ENCODE measurements at places on chromosomes 6 and 20.

DNA sequence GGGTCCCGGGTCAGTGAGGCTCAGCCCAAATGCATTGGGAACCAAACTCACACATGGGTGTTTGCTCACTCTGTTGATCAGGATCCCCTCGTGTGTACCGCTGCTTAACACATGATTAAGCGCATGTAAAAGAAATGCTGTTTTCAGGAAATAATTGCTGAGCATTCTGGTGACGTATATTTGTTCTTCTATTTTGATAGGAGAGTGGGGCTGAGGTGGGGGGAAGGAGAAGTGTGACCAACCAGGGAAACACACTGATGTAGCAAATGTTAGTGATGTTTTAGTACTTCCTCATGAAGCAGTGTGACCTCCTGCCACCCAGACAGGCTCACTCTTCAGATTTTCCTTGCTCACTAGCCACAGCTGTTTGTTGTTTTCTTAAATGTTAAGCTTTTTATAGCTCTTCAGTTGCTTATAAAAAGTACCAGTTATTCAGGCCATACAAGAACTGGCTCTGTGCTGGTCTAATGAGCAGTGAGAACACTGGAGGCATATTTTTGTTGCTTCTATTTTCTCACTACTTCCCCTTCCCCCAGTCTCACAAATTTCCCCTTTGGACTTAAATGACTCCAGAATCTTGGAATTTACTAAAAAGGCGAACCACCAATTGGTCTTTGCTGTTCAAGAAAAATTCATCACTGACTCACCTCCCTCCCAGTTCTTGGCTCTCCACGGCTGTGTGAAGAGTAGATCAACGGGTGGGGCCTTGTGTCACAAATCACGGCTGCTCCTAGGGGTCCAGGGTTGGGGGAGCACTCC is 79.2 kb upstream of the BACH2 start:
- no peak for DNase-seq

- no peak for DNase-seq
Observed at GRCh38 chr6:118791499-118791898, 102.5 kb upstream of the ASF1A start.

DNA sequence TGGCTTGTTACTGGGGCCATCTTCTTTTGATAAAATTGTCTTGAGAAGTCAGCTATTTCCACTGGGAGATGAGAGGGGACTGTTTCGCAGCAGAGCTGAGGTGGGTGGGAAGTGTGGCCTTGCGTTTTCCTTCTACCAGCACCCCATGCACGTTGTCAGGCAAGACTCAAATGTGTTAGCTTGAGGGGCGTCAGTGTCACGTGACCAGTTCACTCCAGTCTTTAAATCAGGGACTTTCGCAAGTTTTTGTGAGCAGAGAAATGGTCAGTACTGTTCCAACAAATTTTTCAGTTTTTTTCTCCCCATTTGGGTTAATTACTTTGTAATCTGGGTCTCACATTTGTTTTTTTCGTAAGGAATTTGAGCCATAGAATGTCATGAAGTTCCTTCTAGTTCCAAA is 20.7 kb upstream of the ADRM1 start:
- DNase-seq: no peak

- DNase-seq: no peak
Observed at GRCh38 chr6:42468273-42468672, 16.5 kb upstream of the TRERF1 start.

- no peak for DNase-seq
Observed at GRCh38 chr6:125906158-125906998, 50.2 kb upstream of the HINT3 start.

DNA sequence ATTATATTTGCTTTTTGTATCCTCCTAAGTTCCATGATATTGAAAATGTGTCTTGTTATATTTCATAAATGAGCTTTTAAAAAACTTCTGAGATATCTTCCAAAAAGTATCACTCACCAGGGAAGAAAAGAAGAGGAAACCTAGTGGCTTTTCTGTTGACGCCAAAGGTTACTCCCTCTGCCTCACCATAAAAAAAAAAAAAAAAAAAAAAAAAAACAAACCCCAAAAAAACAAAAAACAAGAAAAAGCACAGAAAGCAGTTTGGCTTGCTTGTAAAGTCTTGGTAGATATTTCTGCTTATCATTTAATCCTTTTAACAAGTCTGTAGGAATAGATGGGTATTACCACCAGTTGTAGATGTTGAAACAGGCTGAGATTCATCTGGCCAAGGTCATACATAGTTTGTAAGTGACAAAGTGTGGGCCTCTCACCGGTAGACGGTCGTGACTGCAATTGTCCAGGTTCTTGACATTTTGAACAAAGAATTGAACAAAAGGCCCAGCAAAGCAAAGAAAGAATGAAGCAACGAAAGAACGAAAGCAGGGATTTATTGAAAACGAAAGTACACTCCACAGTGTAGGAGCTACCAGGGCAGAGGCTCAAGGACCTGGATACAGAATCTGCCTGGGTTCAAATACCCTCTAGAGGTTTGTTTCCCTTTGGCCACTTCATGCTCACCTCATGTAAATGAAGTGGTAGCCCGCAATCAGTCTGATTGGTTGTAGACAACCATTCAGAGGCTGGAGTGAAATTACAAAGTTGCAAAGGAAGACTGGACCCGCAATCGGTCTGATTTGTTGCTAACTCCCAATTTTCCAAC is 11.6 kb upstream of the ELOVL5 start:
- DNase-seq: no peak

GRCh38 chr20:20371083-20371482 is 3.2 kb downstream of the INSM1 start:
- DNase-seq: no peak

- no peak for DNase-seq
Observed at GRCh38 chr6:12001004-12001705, 11.0 kb upstream of the HIVEP1 start.

DNA sequence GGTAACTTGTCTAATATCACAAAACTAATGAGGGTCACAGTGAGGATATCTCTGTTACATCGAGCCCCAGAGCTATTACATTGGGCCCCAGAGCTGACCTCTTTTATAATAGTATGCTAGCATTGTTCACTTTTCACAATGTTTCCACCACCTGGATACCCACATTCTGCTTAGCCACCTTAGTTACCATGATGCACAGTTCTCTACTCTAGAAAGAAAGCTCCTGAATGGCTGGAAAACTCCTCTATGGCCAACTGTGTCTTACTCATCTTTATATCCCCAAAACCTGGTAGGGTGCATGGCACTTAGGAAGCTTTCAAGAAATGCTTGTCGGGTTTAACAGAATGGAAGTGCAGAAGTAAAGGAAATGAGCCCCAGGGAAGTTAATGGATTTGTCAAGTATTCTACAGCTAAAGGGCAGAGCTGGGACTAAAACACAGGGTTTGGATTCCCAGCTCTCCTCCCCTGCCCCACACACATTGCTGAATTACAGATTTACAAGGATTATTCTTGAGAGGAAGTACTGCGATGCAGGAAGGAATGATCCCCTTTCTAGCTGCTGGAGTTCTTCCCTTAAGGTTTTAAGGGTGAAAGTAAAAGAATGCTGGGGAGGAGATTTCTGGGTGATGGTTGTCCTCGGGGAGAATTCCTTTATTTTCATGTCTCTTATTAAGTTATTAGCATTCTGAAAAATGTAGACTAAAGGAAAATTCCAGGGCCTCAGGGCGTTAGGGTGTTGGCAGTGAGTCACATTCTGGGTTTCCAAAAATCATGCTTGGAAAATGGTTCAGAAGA is 16.1 kb upstream of the HINT3 start:
- DNase-seq: no peak

GRCh38 chr20:19392344-19393130 is 180.1 kb downstream of the SLC24A3 start:
- no peak for DNase-seq

- no peak for DNase-seq
Observed at GRCh38 chr6:117783279-117783678, 108.0 kb downstream of the NUS1 start.

DNA sequence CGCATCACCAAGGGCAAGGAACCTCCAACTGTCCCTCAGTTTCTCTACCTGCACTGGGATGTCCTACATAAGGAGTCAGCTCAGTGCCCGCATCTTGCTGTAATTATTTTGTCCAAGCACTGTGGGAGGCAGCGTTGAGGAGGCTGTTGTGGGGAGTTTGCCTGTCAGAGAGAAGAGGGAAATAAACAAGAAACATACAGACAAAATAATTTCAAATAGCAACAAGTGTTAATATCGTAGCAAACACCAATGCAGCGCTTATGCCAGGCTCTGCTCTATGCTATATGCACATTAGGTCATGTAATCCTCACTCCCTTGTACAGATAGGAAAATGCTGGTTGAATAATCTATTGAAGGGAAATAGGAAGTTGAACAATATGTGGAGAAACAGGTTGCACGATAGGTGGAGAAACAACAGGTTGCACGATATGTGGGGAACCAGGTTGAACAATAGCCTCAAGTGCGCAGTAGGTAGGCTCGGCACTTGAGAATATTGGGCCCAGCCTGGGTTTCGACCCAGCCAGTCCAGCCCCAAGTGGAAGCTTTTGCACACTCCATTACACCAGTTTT is 91.2 kb upstream of the SIRPA start:
- DNase-seq: no peak

DNA sequence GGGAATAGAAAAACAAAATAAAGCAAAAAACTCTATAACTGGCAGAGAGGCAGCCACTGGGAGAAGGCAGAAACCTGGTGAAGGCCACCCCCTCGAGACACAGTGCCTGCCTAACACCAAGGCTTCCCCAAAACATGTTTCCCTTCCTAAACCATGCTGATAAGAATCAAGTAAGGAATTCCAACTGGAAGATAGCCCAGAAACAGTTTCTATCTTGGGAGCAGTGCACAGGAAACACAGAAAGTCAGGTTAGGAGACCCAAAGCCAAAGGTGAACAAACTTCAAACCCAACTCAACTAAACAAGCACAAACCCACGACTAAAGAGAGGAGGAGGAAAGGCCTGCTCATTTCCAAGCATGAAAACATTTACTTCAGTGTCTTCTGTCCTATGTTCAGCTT is 433.7 kb upstream of the RGS17 start:
- DNase-seq: no peak

DNA sequence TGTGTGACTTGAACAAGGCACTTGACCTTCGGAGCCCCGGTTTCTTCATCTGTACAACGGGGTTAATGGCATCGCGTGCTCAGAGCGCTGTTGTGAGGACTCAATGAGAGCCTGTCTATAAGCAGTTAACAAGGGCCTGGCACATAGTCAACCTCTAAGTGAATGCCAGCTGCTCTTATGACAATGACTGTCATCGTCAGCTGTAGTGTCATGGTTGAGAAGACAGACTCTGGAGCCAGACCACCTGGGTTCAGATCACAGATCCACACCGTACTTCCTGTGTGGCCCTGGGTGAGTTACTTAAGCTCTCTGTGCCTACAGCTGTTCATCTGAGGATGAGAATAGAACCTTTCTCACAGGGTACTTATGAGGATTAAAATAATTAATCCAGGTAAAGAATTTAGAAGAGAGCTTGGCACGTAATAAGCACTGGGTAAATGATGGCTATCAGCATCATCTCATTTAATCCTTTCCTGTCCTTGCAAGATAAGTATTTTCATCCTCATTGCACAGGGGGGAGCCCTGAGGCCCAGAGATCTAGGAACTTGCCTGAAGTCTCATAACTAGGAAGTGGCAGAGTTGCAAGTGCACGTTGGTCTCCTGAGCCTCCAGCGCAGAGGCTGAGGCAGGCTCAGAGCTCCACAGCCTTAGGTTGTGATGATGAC is 105.3 kb downstream of the EYA2 start:
- no peak for DNase-seq

DNA sequence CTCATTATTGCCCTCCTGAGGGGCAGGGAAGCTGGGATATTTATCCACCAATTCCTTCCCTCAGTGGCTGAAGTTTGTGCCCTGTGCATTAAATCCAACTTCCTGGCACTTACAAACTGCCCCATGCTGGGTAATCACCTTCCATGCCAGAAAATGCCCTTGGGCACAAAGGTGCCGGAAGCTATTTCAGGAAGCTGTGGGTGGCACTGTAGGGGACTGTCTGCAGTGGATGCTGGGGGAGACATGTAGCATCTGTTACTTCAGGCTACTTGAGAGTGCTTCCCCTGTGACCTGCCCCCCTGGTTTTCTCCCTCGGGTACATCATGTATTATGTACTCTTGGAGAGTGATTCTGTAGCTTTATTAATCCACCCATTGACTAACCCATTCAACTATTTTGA is 24.7 kb upstream of the RALGAPA2 start:
- no peak for DNase-seq

- no peak for DNase-seq
Observed at GRCh38 chr20:7113577-7114466, 346.3 kb downstream of the BMP2 start.

DNA sequence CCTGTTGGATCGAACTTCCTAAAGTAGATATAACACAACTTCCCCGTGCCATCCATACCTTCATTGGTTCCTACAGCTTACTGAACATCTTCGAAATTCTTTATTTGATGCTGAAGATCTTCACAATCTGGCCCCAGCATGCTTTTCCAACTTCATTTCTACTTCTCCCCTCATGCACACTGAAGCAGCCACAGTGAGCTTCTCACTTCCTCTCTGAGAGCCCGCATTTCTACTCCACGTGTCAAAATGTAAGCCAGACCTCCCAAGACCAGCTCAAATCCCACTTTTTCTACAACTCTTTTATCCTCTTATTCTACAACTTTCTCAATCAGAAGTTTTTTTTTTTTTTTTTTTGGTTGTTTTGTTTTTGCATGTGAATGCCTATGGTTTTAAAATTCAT is 254.7 kb downstream of the GMPR start:
- DNase-seq: no peak

DNA sequence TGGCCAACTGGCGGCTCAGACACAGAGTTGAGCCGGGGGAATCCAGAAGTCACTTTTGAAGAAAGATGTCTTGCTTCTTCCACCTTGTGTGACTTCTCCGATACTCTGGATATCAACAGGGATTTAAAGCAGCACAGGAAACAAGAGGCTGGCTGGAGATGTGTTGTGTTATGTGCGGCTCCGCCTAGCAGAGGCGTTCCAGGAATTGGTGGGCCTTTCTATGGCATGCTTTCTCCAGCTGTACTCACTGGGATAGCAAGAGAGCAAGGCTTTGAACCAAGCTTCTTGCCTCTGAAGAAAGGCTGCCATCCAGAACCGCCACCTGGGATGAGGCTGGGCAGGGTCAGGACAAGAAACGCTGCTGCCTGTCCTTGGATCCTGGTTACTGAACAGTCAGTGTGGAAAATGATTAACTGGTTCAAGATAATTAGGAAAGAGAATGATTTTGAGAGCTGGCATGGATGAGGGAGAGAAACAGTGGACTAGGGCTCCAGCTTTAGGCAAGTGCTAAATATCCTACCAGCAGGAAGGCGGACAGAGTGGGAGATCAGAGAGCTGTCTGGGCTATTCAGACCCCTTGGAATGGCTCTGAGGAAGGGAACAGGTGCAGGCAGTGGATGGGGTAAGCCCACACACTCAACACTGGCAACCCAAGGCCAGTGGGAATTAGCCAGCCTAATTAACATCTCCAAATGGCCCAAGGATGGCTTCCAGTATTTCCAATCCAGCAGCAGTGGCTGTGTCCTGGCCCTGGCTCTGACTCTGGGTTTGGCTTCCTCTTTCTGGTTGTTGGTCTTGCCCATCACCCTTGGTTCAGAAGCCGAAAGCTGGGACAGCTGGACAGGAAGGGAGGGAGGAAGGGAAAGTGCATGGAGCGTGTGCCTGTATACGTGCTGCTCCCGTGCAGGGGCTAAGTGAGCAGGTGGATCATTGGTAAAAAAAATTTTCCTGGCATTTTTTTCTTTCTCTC is 31.9 kb downstream of the INSM1 start:
- DNase-seq: no peak

Measured in activated CD8-positive, alpha-beta memory T cell treated with anti-CD3 and anti-CD28 coated beads for 1 hour (primary cell).